ENCODE measurements at places on chromosomes 7 and 10.

DNA sequence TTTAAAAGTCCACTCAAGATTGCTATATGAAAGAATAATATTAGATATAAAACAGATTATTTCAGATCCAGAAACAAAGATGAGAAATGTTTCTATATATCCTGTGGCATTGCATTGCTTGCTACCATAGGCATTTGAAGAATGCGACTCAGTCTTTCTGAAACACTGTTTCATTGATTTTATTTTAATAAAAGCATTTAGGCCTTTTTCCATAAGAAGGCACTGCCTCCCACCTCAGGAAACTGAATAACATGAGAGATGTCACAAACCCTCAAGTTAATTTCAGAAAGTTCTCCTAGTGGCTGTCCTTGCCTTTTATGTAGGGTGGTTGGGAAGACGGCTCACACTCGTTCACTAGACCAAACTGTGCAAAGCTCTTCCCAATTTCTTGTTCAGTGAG is 23.3 kb downstream of the PRPS1L1 start:
- DNase-seq: no peak

DNA sequence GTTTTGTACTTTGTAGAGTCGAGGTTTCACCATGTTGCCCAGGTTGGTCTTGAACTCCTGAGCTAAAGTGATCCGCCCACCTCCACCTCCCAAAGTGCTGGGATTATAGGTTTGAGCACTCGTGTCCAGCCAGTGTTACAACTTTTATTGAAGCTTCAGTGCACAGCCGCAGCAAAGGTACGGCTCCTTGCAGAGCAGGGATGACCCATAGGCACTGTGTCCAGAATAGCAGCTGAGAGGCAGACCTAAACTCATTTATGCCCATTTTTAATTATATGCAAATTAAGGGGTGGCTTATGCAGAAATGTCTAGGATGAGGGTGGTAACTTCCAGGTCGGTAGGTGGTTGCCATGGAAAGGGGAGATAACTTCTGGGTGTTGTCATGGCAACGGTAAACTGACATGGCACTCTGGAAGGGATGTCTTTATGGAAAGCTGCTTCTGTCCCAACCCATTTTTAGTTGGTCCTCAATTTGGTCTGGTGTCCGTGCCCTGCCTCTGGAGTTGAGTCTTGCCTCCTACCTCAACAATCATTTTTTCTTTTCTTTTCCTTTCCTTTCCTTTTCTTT is 22.7 kb downstream of the NYAP1 start:
- DNase-seq: no peak

DNA sequence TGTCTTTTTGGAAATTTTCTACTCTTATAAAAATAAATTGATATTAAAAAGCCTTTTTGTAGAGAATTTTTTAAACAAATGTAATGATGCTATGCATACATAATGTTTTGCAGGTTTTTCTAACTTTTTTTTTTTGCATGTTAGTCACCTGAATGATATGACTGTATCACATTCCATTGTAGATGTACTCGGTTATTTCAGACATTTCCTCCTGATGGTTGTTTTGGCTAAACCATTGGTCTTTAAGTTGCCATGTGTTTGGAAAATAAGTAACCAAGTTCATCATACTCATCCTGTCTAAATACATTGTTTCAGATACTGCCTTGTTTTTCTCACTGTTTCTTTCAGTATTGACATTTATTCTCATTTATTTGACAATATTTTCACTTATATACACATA is 25.8 kb downstream of the NHLRC2 start:
- DNase-seq: no peak

DNA sequence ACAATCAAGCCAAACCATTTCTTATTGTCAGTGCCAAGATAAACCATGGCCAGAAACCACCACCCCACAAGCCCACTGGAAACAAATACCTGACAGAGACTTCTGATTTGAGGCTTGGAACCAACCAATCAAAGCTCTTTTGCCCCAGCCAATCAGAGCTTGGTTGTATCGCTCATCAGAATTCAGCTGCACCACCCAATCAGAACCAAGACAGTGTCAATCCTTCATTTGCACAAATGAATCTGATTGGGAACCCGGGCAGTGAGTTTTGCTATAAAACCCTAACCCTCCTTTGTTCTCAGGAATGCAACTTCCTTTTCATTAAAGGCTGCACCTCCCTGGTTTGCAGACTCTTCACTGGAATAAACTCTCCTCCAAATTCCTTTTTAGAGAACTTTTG is 87.4 kb downstream of the ELAPOR2 start:
- no peak for DNase-seq

GRCh38 chr7:31126976-31127375 is 74.9 kb downstream of the ADCYAP1R1 start:
- DNase-seq: no peak

DNA sequence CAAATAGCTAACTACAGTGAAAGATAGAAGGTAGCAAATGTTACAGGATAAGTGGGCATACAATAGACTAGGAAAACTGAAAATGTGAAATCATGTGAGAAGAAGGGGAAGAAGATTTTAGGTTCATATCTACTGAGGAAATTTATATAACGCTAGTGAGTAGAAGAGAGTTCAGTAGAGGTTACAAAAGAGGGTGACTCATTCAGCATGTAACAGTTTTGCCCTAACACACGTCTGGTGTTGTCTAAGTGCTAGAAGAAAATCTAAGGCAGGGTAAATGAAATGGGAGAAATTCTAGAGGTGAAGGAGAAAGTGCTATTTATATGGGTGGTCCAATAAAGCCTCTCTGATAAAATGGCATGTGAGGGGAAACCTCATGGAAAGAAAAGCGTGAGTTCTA is 731.4 kb upstream of the POT1 start:
- DNase-seq: no peak

GRCh38 chr10:77581738-77582137 is 55.9 kb downstream of the KCNMA1 start:
- no peak for DNase-seq

DNA sequence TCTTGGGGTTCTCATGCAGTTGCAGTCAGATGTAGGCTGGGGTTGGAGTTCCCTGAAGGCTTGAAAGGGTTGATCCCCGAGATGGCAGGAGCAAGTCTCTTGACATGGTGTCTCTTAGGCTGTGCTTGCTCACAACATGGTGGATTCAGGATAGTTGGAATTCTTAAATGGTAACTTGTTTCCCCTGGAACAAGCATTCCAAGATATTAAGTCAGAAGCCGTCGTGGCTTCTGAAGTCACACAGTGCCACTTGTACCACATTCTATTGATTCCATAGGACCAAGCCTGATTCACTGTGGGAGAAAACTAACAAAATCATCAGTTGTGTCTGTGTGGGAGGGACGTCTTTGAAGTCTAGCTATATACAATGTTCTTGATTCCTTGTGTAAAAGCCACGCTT is 3.5 kb upstream of the SLC35B4 start:
- DNase-seq: no peak

DNA sequence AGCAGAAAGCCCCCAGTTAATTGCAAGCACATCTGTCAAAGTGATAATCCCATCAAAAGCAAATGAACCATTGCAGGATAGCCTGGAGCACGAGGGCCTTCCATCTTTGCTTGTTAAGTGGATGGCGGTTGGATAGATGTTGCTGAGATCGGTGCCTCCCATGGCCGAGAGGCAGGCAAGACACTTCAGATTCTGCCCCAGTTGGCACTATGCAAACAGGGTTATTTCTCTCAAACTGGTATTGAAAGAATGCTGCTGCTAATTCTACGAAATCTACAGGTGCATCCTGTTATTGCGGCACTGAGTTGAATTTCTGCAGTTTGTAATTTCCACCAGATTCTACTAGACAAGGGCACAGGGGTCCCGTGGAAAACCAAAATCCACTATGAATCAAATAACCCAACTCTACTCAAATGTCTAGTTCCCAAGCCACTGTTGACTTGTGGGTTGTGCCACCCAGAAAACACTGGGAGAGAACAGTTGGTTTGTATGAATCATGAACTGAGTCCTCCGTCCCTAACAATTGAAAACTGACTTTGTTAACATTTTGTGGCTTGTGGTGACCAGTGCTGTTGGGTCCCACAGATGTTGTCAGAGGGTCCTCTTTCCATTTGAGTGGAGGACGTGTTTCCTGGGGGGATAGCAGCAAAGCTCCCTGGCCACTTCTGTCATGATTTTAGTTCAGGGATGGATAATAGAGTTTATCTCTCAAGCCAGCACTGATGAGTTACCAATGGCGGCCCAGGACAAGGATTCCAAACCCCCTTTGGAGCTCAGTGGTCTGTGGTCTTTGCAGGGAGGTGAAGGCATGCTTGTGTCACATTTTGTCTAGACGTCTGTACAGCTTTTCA is 7.1 kb upstream of the IL2RA start:
- DNase-seq: no peak

DNA sequence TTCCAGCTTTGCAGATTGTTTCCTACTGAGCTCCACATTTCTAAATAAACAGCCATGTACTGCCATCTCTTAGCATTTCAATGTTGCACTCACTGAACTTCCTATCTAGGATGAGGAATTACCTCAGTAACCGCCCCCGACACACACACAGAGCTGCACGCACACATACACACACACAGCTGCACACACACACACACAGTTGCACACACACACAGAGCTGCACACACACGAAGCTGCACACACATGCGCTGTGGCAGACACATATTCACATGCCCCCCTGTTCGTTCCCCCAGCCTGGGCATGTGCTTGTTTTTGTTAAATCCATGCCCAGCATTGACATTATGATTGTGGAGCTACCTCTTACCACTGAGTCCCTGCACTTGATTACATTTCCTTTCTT is 39.6 kb upstream of the CNPY1 start:
- DNase-seq: no peak

GRCh38 chr7:143931739-143932138 is 3.3 kb upstream of the OR2F2 start:
- DNase-seq: no peak

DNA sequence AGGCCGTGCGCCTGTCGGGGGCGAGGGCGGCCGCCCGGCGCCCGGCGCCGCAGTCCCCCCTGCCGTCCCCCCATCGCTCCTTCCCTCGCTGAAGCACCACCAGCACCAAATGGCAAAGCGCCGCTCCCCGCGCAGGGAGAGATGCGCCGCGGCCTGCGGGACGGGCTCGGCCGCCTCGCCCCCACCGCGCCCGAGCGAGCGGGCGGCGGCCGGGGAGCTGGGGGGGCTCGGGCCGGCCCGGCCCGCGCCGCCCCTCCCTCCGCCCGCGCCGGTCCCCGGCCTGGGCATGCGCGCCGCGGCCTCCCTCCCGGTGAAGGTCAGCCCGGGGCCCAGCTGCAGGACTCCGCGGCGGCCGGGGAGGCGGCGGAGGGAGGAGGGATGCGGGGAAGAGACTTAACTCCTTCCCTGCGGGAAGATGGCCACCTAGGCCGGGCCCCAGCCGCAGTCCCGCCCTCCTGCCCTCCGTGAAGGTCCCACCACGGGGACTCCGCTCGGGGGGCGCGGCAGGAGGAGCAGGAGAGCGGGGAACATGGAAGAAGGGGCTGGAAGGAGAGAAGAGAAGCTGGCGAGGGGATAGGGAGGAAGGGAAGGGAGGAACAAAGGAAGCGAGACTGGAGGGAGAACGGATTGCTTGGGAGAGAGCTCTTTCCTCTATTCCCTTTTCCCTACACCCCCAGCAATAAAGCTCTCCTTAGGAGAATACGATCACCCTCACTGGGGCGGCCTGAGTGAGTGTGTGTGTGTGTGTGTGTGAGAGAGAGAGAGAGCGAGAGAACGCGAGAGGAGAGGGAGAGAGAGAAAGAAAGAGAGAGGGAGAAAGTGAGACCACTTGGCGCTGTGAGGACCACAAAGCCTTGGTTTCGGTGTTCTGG is 3.4 kb upstream of the SMARCD3 start:
- no peak for DNase-seq

DNA sequence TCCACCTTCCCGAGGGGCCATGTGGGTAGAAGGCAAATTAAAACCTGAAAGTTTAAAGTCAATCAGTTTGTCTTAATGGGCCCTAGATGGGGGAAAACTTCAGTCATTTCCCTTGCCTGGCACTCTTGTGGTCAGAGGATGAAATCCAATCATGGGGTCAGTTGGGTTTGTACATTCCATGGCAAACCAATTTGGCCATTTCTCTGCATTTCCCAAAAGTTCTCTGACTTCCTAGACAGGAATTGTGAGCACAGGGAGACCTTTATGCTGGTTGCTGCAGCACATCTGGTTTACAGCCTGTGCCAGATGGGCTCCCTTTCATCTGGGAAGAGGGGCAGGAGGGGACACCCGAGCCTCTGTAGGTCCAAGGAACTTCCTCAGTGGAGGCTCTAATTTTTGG is 113.0 kb downstream of the CYP26A1 start:
- DNase-seq: no peak

DNA sequence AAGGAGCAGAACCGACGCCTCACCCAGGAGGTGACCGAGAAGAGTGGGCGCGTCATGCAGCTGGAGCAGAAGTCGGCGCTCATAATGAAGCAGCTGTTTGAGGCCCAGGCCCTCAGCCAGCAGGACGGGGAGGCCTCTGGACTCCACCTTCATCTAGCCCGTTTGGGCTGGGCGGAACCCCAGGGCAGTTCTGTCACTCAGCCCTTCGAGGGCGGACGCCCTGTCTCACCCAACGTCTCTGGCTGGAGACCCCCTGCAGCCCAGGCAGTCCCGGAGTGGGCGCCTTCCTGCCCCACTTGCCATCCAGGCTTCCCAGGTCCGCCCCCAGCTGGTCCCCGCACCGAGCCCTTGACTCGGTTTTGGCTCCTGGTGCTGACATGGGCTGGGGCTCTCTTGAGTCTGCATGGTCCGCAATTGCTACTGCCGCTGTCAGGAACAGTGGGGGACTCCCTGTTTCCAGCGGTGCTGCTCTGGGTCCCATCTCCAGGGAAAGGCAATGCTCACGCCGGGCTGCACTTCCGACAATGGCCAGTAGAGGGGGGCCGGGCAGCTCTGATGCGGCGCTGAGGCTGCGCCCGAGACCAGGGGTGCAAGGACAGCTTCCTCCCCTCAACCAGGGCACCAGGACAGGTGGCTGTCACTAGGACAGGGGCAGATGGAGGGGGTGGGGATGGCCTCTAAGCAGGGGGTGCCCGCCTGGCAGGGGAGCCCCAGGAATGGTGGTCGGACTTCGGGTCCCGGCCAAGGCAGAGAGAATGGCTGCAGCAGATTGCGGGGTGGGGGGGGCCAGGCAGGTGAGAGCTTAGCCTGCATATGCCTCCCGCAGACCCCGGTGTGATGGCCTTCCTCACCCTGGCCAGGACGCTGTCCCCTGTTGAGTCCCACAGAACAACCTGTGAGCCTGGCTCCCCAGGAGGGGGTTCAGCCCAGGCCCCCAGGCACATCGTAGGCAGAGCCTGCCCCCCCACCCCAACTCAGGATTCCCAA is 71.2 kb upstream of the KCTD7 start:
- peak; percentile 60 for DNase-seq

GRCh38 chr10:59362144-59362958 is at the start of gene FAM13C:
TSS of gene FAM13C (minus strand) at chr10:59362549. CDS start at chr10:59362460, 89 bp downstream.
- DNase-seq: no peak

GRCh38 chr7:123242467-123243092 is 42.8 kb upstream of the SLC13A1 start:
- DNase-seq: no peak
